Aortic smooth muscle cell (primary cell): ENCODE measurements at places on chromosomes 1 and 21. TPM values are rescaled to one million over a fixed set of nuclear protein-coding genes. Genes with fewer than 3 reads are reported as not detected.

CLEC20A gene
- total RNA-seq = not detected in 2 replicates

BLACAT1 gene
- not detected in 2 replicates for total RNA-seq

AJAP1 gene
- total RNA-seq = not detected in 2 replicates

TNFRSF9 gene
- 0.06 TPM in 1 of 2 replicates, not detected in the other for total RNA-seq

ADAMTS4 gene
- 4.2 and 7.5 TPM in 2 replicates for total RNA-seq

PYHIN1 gene
- total RNA-seq = not detected in 2 replicates
